ENCODE measurements at places on chromosomes 16 and 17.

DNA sequence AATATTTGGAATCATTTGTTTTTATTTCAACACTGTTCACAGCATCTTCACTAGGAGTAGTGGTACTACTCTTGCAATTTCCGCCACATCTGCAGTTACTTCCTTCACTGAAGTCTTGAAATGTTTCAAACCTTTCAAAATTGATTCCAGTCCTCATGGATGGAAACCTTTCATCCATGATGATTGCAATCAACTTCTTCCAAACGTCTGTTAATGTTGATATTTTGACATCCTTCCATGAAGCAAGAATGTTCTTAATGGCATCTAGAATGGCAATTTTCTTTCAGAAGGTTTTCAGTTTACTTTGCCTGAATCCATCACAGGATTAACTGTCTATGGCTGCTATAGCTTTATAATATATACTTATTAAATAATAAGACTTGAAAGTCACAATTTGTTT lies 736.8 kb upstream of the CA10 start:
- DNase-seq = no peak

DNA sequence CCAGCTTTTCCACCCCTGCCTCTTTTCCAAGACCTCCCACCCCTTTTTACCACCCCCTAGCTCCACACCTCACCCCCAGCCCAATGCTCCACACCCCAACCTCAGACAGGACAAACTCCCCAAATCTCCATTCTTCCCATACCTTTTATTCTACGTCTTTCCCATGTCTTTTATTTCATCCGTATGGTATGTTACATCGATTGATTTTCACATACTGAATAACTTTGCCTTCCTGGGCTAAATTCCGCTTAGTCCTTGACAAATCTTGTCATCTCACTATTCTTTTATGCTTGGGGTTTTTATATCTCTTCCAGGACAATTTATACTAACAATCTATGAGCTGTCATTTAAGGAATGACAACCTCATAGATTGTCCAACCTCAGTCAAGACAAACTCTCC lies 46.4 kb downstream of the PITPNM3 start:
- DNase-seq = no peak

- no peak for DNase-seq
These were observed 17.2 kb upstream of the ADGRG1 start for GRCh38 chr16:57611181-57611580.

DNA sequence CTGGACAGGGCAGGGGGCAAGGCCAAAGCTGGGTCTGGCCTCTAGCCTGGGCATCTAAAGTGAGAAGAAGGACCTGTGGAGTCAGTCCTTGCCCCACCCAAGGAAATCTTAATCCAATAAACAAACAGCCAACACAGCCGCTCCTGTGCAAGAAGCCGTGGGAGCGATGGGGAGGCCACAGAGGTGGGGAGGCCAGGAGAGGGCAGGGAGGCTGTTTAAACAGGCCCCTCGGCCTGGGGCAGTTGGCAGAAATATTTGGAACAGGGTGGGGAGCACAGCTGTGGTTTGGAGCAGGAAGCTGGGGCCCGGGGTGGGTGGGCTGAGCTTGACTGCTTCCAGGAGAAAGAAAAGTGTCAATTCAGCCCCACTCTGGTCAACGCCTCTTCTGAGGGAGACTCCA lies 5.3 kb downstream of the ZNF385C start:
- no peak for DNase-seq

GRCh38 chr16:59192551-59193199 lies 458.6 kb upstream of the GOT2 start:
- DNase-seq = no peak

- DNase-seq = no peak
These were observed 71.5 kb upstream of the N4BP1 start for GRCh38 chr16:48681520-48681919.

GRCh38 chr17:7211491-7212273 lies 8.0 kb downstream of the DLG4 start:
- no peak for DNase-seq

DNA sequence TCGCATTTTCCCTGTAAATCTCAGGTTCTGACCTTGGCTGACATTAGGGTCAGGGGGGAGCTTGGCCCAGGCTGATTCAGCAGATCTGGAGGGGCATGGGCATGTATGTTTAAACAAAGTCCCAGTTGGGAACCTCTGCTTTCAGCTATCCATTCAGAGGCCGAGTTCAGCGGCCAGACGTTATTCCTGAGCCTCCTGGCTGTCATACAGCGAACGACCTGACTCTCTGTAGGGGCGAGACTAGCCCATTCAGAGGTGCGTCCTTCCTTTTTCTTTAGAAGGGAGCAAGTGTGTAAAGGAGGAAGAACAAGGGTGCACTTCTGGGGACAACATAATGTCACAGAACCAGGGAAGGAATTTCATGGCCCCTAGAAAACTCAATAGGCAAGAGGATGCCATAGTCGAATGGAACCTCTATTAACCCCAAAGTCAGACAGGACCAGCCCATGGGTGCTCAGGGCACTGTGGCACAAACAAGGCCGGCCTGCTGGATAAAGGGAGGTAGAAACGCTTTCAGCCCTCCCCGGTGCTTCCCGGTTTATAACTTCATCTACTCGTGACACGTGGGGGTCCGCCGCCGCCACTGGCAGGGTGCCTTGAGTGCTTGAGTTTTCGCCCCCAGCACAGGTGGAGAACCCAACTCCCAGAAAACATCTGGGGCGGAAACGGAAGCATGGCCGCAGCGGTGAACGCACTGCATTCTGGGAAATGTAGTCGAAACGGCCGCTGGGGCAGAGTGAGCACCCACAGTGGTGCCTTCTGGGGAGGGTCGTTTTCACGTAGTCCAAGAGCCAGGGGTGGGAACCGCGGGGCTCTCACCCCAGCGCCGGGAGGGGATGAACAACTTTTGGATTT lies 33.2 kb upstream of the PLCG2 start:
- peak; percentile 37 for DNase-seq

DNA sequence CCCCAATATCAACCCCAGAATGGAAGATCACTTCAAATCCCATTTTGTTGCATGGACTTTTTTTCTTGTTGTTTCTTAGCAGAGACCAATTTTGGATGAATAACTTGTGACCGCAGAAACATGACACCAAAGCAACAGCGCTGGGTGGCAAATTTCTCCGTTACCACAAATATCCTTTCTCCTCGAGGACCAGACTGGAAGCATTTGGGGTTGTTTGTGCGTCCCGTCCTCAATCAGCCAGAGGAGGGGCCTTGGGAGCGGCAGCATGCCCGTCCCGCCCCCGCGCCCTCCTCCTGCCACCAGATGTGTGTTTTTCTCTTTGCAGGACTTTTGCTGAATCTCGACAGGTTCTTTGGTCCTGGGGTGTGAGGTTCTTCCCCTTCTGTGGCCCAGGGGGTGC lies 282.5 kb upstream of the FOXF1 start:
- DNase-seq = no peak

DNA sequence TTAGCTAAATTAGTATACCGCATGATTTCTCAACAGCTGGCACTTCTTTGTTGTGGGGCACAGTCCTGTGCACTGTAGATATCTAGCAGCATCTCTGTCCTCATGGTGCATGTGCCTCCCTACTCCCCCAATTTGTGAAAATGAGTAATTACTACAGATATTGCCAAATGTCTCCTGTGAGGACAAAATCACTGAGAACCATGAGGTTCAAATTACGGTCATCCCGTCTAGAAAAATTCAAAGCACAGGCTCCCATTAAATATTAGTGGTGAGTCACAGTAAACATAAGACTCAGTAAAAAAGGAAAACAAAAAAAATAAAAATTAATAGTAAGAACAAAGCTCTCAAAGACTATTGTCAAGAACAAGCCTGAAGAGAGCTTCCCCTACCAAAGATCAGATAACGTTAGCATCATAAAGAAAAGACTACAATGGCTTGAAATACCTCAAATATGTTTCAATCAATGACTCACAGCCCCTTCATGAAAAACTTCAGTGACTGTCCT lies 57.8 kb downstream of the STH start:
- DNase-seq = no peak

GRCh38 chr17:62989501-62989900 lies 23.5 kb downstream of the TANC2 start:
- no peak for DNase-seq

DNA sequence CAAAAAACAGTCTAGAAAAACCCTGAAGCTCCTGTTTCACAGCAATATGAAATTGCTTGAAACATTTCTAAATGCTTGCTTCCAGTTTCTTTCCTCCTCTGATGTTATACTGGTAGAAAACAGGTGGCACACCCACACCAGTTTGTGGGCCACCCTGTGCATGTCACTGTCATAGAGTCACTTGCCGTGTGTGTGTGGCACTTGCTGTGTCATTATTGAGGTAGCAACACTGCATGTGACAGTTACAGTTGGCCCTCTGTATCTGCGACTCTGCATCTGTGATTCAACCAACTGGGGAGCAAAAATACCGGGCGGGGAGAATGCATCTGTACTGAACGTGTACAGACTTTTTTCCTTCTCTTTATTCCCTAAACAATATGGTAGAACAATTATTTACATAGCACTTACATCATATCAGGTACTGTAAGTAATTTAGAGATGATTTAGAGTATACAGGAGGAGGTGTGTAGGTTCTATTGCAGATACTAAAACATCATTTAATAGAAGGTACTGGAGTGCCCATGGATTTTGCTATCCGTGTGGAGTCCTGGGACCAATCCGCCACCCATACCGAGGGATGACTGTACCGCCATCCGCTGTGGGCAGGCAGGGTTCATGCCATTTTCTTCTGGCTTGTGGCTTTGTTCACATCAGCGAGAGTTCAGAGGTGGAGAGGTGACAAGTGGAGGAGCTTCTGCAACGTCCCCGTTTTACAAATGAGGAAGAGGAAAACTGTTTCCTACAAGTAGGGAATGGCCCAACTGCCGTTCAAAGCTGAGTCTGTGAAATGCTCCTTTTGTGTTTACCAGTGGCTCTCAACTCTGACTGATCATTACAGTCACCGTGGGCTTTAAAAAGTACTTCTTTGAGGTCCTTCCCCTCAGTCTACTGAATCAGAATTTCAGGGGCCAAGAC lies 373.7 kb downstream of the SNX29 start:
- DNase-seq = no peak

- no peak for DNase-seq
These were observed 15.8 kb upstream of the ITGAM start for GRCh38 chr16:31243734-31244670.

DNA sequence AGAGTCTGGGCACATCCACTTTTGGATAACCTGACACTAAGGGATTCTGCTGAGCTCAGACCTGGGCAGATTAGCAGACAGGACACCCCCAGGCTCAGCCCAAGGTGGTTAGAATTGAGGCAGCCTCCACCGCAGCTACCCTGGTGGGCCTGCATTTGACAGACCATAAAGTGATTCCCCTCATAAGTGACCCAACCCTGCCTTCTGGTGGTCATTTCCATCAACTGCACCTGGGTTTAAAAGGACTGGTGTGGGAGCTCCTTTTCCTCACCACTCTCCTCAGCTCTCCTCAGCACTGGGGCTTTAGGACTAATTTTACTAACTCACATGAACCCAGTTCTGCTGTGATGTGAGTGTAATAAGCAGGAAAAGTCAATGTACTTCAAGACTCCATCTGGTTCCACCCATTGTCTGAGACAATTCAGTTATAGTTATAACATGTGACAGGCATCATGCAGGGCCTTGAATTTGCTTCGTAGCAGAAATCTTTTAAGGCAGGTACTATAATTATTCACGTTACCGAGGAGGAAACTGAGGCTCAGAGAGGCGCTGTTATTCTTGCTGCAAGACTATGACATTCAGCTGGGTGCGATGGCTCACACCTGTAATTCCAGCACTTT lies 42.5 kb downstream of the MYH3 start:
- DNase-seq = no peak

- no peak for DNase-seq
These were observed 12.1 kb upstream of the HP start for GRCh38 chr16:72042157-72042660.

DNA sequence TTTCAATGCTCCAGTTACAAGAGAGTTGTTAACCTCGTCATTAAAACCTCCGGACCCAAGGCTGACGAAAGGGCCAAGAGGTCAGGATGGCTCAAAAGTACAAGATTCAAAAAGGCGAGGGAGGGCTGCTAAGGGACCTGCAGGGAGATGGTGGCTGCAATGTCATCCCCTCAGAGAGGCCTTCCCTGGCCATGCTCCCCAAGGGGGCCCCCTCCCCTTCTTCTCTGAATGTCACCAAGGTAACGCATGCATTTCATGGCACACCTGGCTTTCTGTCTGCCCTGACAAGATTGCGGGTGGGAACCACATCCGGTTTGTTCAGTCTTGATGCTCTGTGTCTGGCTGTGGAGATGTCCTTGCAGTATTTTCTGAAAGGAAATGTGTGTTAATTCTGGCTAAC lies 89.9 kb downstream of the C16orf78 start:
- DNase-seq = peak; percentile 55

DNA sequence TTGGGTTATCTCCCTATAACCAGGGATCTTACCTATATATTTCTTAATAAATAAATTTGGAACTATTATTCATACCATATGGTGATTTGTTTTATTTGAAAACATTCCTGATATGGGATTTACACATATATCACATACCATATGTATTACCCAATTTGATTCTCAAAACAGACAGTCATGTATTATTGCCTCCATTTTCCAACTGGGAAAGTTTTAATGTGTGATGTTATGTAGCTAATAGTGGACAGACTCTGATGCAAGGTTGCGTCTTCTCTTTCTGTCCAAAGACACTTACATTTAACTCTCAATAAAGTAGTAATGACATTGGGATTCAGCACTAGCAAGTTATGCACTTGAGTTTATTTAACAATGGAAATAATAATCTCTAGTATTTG lies 1.1 kb downstream of the KRTAP9-9 start:
- DNase-seq = no peak

GRCh38 chr16:47577029-47577428 lies 115.9 kb downstream of the PHKB start:
- DNase-seq = no peak

GRCh38 chr16:8925455-8925854 lies 38.3 kb downstream of the USP7 start:
- DNase-seq = no peak

- DNase-seq = no peak
These were observed 693.0 kb downstream of the KCNJ2 start for GRCh38 chr17:70862295-70862694.

GRCh38 chr17:55090079-55090492 lies 121.5 kb downstream of the STXBP4 start:
- DNase-seq = no peak

Measured in T-helper 2 cell (primary cell).